Neuronal stem cell (in vitro differentiated cells): ENCODE measurements at places on chromosomes 12 and 14.

GRCh38 chr14:70641548-70642302 lies at the start of gene TTC9:
Gene TTC9, plus strand, starts transcription at chr14:70641916. Its CDS starts 214 bp downstream, at chr14:70642130.
- peak; percentile 48 for DNase-seq

GRCh38 chr14:88551094-88551870 lies 3.5 kb downstream of the PTPN21 start:
- peak; percentile 73 for DNase-seq

- DNase-seq: no peak
Measured at GRCh38 chr14:36502558-36503508, 17.2 kb downstream of the NKX2-1 start.

DNA sequence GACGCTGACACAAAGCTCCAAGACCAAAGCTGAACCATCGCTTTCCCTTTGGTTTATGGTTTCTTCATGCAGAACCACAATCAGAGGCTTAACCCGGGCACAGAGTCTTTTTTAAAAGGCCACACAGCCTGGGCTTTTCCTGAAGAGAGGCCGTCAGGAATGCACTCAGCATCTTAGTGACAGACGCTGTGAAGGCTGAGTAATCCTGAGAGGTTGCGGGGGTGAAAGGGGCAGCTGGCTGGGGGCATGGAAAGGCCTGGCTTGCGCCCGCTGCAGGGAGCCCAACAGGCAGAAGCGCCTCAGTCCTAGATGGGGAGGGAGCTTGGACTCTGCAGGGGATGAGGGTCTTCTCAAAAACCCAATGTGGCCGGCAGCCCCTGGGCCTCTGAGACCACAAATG lies 13.6 kb downstream of the CTDSP2 start:
- no peak for DNase-seq

DNA sequence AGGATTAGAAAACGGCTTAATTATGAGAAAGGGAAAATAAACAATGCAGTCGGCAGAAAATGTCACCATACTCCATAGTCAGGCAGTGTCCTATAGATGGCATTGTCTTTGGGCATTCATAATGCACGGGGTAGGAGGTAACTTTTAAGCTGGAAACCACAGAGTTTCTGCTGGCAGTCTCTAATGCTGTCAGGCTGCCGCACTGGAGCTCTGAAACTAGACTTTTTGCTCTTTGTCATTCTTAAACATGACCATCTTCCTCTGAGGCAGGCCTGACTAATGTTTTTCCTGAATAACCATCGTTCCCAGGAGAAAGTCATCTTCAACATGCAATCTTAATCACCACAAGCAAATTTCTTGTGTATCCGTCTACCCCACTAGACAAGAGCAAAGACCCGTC lies 108.8 kb downstream of the ETNK1 start:
- no peak for DNase-seq

DNA sequence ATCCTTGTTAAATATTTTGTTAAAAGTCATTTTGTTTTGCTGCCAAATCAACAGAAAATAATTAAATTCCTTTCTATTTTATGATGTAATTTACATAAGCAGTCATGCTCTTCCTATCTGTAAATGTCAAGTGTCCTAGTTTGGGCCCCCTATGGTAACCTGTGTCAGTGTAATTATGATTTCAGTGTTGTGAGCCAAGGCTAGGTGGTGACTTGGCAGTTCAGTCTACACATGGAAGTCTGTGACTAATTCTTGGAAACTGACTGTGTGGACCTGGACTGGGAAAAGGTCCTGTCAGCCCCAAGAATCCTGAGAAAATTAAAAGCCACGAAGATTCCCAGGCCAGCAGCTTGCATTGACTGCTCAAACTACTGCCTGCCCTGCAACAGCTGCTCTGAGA lies 371.0 kb downstream of the FUT8 start:
- no peak for DNase-seq

DNA sequence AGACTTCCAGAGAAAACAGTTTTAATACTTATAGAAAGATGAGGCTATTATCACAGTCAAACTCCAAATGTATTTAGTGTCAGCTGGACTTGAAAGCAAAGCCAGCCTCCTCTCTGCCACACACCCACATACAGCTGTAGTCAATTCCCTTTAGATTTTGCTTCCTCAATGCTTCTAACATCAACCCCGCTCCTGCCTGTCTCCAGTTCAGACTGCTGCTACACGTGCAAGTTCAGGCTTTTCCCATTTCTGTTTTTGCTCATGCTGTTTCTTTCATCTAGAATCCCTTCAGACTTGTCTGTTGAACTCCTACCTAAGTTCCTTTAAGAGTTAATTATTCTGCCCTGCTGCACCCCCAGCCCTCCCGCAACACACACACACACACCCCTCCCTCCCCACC lies 380.0 kb downstream of the KCNH5 start:
- DNase-seq: no peak

GRCh38 chr14:90756755-90757345 lies 59.4 kb downstream of the TTC7B start:
- no peak for DNase-seq

- DNase-seq: no peak
Measured at GRCh38 chr14:92585981-92586937, 72.7 kb downstream of the RIN3 start.

DNA sequence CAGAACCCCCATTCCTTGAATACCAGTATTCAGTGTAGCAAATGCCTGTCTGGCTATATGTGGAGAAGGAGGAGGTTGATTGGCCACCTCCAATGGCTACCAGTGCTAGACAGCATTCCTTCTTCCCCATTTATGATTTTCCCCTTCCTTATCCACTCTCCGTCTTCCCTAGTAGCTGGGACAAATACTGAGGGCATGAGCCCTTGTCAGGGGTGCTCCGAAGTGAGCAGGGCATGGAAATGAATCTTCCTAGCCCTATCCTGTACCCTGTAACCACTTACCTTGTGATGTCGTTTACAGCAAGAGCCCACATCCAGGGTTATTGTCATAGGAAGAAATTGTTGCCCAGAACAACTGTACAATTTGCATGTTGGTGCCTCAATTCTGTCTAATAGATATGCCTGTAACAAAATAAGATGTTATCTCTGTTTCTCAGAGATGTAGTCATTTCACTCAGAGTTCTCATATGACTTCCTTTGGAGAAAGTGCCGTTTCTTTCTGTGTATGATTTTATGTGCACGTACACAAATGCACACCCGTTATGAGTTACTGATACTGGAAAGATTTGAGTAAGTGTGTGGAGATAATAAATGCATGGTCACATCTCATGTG lies 423.7 kb downstream of the EGLN3 start:
- no peak for DNase-seq

GRCh38 chr14:50038398-50039119 lies 77.8 kb downstream of the VCPKMT start:
- DNase-seq: no peak

- DNase-seq: no peak
Measured at GRCh38 chr12:48998497-48999353, 450 bp downstream of the DDN start.
